Right forelimb (tissue), 1 donor: ENCODE measurements at places on chromosomes 7 and 10.

GRCh38 chr10:3783316-3783681 is 1.7 kb downstream of the KLF6 start:
- peak; percentile 86 for DNase-seq

GRCh38 chr7:75727881-75728593 is 10.7 kb downstream of the HIP1 start:
- peak; percentile 65 for DNase-seq

DNA sequence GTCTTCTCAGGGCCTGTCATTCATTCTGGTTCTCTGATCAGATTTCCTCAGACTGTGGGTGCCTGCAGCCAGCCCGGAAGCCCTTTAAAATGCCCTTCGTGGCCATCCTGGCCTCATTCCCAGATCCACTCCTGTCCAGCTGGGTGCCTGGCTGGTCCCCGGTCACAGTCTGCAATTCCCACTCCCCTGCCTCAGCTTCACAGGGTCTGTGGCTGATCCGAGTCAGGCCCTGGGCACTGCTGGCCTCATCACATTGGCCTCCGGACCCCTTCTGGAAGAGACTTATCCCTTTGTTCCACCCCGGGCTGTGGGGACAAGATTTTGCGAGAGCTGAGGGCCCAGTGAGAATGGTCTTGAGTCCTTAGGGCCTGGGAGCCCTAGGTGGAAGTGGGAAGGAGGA is 12.1 kb downstream of the DOCK1 start:
- no peak for DNase-seq

DNA sequence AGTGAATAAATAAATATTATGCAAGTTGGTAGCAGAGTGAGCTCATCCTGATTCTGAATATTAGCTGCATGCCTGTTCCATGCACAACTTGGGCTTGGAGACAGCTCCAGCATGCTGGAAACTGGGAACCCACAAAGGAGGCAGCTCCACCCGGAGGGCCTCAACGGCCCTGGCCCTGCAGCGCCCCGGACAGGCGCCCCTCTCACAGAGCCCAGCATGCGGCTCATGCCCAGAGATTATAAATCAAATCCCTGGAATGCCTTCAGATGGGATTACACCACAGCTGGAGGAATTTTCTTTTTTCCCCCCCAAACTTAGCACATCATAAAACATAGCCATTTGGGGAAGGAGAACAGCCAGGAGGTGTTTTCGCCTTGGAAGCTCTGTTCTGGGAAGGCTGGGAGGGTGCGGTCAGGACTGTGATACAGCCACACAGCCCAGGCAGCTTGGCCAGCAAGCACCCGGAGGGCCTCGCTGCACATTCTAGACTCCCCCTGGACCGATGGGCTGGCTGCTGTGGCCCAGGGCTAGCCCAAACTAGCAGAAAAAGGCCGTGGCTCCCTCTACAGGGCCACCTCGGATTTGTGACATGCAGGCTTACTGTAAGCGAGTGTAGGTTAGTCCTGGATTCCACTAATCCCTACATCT is 102.4 kb downstream of the PTPN20 start:
- DNase-seq = peak; percentile 70

GRCh38 chr7:76338298-76339084 is 20.3 kb downstream of the YWHAG start:
- DNase-seq = no peak

DNA sequence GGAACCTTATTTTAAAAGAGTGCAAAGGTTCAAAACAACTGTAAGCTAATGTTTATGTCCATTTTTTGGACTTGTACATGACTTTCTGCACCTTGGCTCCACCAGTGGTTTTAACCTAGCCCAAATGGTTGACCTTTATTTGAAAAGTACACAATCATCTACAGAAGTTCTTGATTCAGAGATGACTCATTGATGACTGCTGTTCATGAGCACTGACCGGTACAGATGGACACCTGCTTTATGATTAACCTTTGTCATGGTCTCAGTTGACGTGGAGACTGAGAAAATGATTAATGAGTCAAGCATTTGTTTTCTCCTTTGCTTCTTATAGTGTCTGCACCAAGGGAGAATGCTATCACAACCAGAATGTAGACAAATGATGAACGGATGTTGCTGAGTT is 55.7 kb upstream of the PTER start:
- no peak for DNase-seq

- DNase-seq = no peak
Measured at GRCh38 chr7:139294241-139294640, 46.9 kb upstream of the FMC1 start.

DNA sequence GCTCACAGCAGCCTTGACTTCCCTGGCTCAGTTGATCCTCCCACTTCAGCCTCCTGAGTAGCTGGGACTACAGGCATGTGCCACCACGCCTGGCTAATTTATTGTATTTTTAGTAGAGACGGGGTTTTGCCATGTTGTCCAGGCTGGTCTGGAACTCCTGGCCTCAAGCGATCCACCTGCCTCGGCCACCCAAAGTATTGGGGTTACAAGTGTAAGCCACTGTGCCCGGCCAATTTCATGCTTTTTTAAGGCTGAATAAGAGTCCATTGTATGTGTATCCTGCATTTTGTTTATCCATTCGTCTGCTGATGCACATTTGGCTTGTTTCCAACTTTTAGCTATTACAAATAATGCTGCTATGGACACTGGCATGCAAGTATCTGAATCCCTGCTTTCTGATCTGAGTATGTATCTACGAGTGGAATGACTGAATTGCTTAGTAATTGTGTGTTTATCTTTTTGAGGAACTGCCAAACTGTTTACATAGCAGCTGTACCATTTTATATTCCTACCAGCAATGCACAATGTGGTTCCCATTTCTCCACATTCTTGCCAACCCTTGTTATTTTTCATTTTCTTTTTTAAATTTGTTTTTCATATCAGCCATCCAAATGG is 37.3 kb upstream of the TPST1 start:
- DNase-seq = no peak

GRCh38 chr7:137395420-137395819 is 51.9 kb upstream of the PTN start:
- DNase-seq = no peak

GRCh38 chr7:37683246-37684120 is at the start of gene GPR141:
Gene GPR141 (plus strand): TSS chr7:37683766. CDS start chr7:37740394, 56,628 bp downstream.
- DNase-seq = no peak

DNA sequence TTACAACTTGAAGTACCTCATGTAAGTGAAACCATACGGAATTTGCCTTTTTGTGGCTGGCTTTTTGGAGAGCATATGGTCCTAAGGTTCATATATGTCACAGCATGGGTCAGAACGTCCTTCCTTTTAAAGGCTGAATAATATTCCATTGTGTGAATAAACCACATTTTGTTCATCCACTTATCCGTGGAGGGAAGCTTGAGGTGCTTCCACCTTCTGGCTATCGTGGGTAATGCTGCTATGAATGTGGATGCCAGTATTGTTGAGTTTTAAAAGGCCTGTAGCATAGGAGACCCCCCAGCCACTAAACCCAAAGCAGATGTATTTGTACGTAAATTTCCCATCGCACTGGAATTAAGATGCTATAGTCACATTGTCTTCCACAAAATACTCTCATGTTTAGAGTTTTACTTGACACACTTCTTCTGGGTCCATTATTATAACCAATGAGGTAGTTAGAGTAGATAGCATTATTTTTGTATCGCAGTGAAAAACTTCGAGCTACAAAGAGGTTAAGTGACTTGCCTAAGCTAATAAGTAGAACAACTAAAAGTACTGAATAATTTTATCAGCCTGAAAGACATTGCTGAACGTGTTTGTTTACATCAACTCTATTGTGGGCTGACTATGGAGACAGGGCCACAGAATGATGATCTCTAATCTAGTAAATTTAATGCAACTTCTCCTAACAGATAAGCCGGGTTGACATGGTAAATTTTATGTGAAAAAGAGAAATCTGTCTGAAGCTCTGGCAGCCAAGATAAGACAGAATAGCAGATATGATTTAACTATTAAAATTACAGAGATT is 183.0 kb upstream of the CTBP2 start:
- DNase-seq = no peak
